ENCODE measurements at places on chromosomes 7 and 10.
A peak's percentile ranks its signal among the peaks of the same experiment; 100 is the strongest.

DNA sequence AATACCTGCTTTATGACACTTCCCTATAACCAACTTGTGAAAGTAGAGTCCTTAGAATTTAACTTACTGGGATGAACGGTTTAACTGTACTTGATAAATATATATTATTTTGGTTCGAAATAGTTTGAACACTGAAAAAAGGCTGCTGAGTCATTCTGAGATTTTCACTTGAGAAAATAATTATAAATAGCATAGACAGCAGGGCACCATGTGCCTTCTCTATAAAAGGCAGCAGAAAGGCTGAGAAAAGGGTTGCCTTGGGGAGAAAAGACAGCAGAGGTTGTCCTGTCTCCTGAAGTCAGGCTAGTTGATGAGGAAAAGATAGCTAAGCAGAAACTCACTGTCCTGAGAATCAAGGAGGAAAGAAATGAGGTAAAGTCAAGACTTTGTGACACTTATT is 92.4 kb downstream of the CTTNBP2 start:
- DNase-seq: no peak

- no peak for DNase-seq
These were observed 4.0 kb downstream of the NUDT5 start for GRCh38 chr10:12191715-12192114.

- DNase-seq: no peak
These were observed 227.7 kb downstream of the CHCHD3 start for GRCh38 chr7:132854238-132854637.

GRCh38 chr7:46908770-46909169 is 673.1 kb downstream of the TNS3 start:
- DNase-seq: no peak

GRCh38 chr7:35799846-35800717 is 775 bp upstream of the SEPTIN7 start:
- DNase-seq: peak; percentile 67

- no peak for DNase-seq
These were observed 51.0 kb downstream of the HHEX start for GRCh38 chr10:92740762-92741161.

- DNase-seq: no peak
These were observed 293.1 kb upstream of the CACNA2D1 start for GRCh38 chr7:82736633-82737032.

GRCh38 chr7:51025668-51026067 is 243.0 kb upstream of the GRB10 start:
- DNase-seq: no peak

DNA sequence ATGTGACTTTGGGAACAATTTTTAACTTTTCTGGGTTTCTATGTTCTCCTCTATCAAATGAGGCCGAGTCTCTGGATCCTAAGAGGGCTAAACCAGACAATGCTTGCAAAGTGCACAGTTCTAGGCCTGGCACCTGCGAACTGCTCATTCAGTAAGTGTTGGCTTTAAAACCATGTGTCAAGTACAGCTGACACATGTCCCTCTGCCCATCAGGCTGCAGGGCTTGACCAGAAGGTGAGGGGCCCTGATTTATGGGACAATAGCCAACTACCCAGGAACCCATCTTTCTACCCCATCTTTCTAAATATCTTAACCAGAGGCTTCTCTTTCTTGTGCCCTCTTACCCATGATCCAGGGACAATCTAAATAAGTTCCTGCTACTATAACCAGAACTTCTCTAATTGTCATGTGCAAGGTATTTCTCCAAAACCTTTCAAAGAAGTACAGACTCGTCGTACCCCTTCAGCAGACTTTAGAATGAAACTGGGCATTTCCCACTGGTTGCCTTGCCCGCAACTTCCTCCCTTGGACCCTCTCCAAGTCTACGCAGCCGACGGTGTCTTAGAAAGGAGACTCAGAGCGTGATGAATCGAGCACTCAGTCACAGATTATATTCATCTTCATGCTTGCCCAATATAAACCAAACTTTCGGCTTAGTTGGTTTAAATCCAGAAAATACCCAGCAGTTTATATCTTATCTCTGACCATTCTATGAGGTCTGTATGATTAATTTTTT is 69.8 kb upstream of the STEAP1B start:
- DNase-seq: no peak

DNA sequence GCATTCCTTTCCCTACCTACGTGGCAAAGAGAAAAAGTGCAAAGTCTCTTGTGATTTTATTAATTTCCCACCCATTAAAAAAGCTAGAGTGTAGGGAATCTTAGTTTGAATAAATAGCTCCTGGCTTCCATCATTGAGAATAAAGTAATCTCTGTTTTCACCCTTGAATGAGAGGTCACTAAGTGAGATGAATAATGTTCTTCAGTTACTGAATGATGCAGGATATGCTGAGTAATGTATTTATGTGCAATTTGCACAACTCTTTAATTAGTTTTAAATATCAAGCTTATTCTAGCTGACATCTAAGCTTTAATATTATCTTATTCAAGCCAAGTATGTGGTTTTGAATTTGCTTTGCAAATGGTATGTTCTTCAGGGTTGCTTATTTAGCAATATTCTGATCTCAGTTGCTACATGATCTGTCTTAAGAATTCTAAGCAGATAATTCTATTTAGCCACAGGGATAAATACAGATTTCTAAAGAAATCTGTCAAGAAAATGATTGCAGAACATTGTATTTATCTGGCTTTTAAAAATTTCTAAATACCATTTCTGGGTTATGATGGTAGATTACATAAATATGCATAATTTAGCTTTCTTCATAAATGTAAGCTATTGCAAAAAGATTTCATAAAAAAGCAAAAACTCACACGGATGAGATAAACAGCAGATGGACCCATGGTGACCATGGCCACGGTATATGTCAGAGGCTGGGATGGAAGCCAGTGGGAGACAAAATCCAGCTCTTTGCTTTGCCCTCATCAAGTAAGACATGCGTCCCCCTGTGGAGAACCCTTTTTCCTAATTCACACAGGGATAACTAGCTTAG is 141.0 kb downstream of the MACC1 start:
- no peak for DNase-seq

DNA sequence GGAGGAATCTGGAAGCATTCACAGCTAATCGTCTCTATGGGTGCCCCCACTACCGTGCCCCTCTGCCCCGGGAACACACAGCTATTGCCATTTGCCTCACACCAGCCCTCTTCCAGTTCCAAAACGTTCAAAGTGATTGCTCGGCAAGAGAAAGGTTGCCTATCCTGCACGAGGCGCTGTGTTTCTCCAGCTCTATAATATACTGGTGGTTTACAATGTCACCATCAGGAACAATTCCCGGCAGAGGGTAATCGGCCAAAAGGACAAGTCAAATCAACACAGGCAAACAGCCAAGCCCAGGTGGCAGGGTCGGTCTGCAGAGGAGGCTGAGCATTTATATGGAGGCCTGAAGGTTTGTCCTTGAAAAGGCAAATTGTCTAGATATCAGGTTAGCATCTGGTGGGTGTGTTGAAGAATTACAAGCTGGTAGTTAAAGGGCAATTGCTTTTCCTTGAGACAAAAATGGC is 29.2 kb upstream of the TNS3 start:
- DNase-seq: no peak

GRCh38 chr10:44660271-44660670 is 250.9 kb upstream of the TMEM72 start:
- no peak for DNase-seq

DNA sequence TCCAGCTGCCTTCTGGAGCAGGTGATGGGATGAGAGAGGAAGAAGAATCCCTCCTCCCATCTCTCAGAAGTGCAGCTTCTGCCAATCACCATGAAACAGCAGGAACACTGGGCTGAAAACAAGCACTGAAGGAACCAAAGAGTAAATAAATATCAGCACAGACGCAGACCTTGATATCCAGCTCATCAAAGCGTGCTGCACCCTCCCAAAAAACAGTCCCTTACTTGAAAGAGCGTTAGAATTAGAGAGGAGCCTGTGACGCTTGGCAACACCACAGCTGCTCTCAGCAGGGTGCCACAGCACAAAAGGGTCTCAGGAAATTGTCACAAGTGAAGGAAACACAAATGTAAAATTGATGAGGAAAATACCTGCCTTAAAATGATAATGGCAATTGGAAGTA is 39.5 kb downstream of the KLF6 start:
- DNase-seq: no peak

- DNase-seq: no peak
These were observed 20.3 kb upstream of the NCAPG2 start for GRCh38 chr7:158724658-158725505.

Data from stimulated activated CD4-positive, alpha-beta T cell treated with anti-CD3 and anti-CD28 coated beads, TNF-alpha, amount 100 ng/mL, for 24 hours (primary cell).